ENCODE measurements at places on chromosomes 11 and 22. TPM values are rescaled to one million over a fixed set of nuclear protein-coding genes. Genes with fewer than 3 reads are reported as not detected.

Gene ANGPTL5
- polyA plus RNA-seq: not detected

Gene OR2D2
- not detected for polyA plus RNA-seq

Gene DCHS1
- polyA plus RNA-seq: 27.8 TPM

Gene OR52B2
- polyA plus RNA-seq: not detected

Gene ASCL2
- polyA plus RNA-seq: 1.9 TPM

Gene OR8D1
- polyA plus RNA-seq: not detected

Gene POLR2F
- 78.4 TPM for polyA plus RNA-seq

Gene OR4C3
- not detected for polyA plus RNA-seq

Gene MMP3
- 0.06 TPM for polyA plus RNA-seq

Gene SLC25A45
- 5.2 TPM for polyA plus RNA-seq

Gene KIRREL3
- polyA plus RNA-seq: 1.2 TPM

Gene ST14
- 23.2 TPM for polyA plus RNA-seq

Gene SCGB1D2
- 2.3 TPM for polyA plus RNA-seq

Gene POLDIP3
- polyA plus RNA-seq: 122 TPM

Gene USP2
- 11.8 TPM for polyA plus RNA-seq

Gene OR51B2
- polyA plus RNA-seq: not detected

Gene GGT1
- 41.4 TPM for polyA plus RNA-seq

Gene TMEM191B
- polyA plus RNA-seq: 0.15 TPM

Gene IGSF22
- polyA plus RNA-seq: 1.3 TPM

Gene FTH1
- 2,368 TPM for polyA plus RNA-seq

Gene YPEL4
- 1.9 TPM for polyA plus RNA-seq

Gene HYOU1
- polyA plus RNA-seq: 110 TPM

Gene CST6
- polyA plus RNA-seq: not detected

Gene DESI1
- polyA plus RNA-seq: 23.6 TPM

Gene AGBL2
- polyA plus RNA-seq: 10.6 TPM
